ENCODE measurements at places on chromosomes 1 and 21. TPM values are rescaled to one million over a fixed set of nuclear protein-coding genes. Genes with fewer than 3 reads are reported as not detected.

DNA sequence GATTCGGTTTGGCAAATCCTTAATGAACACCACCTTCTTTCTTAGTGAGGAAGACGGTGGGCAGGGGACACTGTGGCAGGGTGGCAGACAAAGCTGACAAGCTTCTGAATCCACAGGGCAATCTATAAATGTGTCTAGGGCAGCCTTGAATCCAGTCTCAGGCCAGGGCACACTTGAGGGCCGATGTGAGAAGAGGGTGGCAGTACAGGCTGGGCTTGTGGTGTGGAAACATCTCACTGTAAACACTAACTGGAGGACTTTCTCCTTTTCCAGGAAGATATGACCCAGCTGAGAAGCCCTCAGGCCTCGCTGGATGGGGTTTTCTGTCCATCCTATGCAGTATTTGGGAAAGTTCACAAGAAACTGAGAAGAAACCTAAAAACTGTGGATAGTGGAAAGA lies 46.5 kb downstream of the PKP1 start:
- no peak for DNase-seq

DNA sequence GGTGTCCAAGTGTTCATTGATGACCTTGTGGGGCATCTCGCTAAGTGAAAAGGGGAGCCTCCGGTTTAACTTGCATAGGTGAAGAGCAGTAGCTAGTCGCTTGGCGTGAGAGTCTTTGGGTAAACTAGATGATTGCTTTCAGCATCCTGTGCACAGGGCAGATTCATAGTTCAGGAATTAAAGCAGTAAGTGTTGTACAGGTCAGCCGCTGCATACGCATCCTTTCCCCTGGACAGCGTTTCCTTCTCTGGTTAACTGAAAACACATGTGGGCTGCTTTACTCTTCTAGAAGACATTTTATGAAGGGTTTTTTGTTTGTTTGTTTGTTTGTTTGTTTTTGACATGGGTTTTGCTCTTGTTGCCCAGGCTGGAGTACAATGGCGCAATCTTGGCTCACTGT lies 12.1 kb downstream of the NDUFV3 start:
- no peak for DNase-seq

GRCh38 chr1:210556475-210556874 lies 227.8 kb downstream of the HHAT start:
- no peak for DNase-seq

GRCh38 chr1:205048382-205048781 lies 5.4 kb downstream of the CNTN2 start:
- no peak for DNase-seq

GRCh38 chr1:51210055-51210454 lies 26.0 kb upstream of the RNF11 start:
- DNase-seq, result no peak

The HAO2 gene
- not detected for total RNA-seq

GRCh38 chr1:150182247-150182646 lies 32.5 kb downstream of the PLEKHO1 start:
- no peak for DNase-seq

The TTC39A gene
- 33.7 TPM for total RNA-seq

The GBP2 gene
- 12.3 TPM for total RNA-seq

GRCh38 chr1:209549443-209550205 lies 33.9 kb upstream of the CAMK1G start:
- DNase-seq, result no peak

The IFNLR1 gene
- total RNA-seq, result 6.2 TPM

GRCh38 chr1:155969377-155969791 lies 9.0 kb downstream of the ARHGEF2 start:
- no peak for DNase-seq
